ENCODE measurements at places on chromosomes 13 and 19.

GRCh38 chr13:50887151-50887550 lies 22.4 kb upstream of the RNASEH2B start:
- no peak for DNase-seq

GRCh38 chr13:23980160-23980551 lies 82.9 kb upstream of the C1QTNF9B start:
- peak; percentile 35 for DNase-seq

DNA sequence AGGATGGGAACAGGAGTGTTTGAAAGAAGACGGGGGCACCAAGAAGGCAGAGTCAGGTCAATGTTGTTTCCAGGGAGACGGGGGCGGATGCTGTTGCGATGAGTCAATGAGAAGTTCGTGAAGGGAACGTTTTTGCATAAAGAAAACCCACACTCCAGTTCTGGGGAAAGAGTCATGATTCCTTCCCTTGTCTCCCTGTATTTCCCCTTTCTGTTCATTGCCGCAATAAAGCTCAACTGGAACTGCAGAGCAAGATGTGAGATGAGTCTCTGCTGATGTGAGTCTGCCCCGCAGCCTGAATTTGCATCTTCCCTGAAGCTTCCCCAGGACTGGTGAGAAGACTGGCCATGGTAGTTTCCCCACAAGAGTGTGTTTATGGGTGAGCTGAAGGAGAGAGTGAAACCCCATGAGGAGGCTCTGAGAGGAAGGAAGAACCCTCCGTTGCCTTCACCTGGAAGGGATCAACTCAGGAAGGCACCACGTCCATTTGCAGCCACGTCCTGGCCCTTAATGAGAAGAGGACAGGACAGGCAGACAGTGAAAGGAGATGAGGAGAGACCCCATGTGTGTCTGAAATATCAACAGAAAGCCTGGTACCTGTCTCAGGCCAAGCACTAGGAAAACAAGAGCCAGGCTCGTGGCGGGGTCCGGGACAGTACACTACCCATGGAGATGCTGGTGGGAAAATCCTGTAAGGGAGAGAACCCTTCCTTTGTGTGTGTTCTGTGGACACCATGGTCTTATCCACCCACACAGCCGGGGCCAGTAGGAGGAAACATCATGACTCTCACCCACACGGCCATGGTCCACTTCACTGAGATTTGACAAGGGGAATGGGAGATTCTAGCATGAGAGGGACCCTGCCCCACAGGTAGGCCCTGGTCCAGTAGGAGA lies 13.7 kb downstream of the LILRA1 start:
- no peak for DNase-seq

DNA sequence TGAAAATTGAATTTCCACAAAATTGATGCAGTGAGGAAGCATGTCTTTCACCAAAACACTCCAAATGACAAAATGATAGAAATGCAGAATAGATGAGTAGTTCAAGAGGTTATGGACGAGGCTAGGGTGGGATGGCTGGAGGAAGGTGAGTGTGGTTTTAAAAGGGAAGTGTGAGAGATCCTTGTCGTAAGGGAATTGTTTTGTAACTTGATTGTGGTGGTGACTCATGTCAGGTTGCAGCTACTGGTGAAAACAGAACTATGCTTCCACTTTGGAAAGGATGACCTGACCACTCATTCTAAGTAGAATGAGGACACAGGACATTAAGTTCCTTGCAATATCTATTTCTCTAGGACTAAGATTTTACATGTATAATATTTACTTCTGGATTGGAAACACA lies 345.7 kb downstream of the MTUS2 start:
- DNase-seq, result no peak

DNA sequence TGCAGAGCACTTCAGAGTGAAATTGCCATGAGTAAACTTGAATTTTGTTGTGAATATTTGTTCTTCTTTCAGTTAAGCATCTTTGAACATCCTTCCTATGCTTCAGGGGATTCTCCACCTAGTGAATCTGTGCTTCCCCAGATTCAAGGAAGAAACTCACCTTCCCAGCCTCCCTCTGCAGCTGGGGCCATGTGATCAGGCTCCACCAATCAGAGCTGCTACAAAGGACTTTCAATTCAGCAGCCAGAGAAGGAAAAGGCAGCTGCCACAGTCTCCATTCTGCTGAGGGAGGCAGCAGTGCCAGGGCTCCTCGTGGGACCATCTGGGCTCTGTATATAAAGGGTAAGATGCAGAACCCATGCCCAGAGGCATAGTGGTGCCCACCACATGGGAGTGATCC lies 89.7 kb upstream of the SIAH3 start:
- peak; percentile 8 for DNase-seq

DNA sequence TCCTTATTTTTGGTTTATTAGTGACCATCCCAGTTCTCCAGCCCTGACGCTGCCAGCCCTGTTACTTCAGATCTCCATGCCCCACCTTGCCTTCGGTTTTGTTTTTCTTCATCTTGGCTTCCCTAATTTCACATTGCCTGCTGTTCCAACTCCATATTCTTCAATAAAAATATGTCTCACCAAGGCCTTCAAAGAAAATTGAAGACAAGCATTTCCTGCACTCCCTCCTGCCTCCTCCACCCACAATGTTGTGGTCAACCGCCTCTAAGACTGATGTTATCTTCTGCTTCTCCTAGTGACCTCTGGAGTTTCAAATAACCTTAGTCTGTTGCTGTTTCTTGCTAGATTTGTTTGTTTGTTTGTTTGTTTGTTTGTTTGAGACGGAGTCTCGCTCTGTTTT lies 14.6 kb downstream of the PLD3 start:
- no peak for DNase-seq

DNA sequence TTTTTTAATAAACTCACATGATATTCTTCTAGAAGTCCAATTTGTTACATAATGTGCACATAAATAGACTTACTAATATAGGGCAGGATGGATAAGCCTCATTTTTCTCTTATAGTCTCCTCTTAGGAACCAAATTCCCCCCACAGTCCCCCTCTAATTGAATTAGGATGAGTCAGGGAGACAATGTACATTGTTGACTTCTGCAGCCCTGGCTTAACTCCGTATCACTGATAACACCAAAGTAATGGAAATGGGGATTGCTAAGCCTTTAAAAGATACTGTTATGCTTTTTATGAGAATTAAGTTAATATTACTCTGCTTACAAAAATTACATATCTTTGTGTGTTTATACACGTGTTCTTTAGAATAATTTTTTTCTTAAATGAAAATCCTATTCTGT lies 5.1 kb upstream of the PCDH9 start:
- no peak for DNase-seq

DNA sequence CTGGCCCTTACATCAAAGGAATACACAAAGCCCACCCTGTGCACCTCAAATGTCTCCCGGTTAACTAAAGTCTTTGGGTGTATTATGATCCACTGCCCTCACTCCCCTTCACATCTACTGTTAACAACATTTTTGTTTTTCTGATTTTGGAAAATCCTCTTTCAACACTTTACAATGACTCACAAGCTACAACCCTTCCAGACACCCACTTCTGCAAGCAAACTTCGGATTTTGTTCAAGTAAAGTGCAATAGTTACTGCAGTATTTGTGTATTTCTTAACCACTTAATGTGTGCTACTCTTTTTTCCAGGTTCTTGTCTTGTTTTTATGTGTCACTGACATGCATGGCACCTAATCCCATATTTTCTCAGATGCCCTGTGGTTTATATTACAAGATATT lies 101.1 kb downstream of the EDNRB start:
- no peak for DNase-seq

DNA sequence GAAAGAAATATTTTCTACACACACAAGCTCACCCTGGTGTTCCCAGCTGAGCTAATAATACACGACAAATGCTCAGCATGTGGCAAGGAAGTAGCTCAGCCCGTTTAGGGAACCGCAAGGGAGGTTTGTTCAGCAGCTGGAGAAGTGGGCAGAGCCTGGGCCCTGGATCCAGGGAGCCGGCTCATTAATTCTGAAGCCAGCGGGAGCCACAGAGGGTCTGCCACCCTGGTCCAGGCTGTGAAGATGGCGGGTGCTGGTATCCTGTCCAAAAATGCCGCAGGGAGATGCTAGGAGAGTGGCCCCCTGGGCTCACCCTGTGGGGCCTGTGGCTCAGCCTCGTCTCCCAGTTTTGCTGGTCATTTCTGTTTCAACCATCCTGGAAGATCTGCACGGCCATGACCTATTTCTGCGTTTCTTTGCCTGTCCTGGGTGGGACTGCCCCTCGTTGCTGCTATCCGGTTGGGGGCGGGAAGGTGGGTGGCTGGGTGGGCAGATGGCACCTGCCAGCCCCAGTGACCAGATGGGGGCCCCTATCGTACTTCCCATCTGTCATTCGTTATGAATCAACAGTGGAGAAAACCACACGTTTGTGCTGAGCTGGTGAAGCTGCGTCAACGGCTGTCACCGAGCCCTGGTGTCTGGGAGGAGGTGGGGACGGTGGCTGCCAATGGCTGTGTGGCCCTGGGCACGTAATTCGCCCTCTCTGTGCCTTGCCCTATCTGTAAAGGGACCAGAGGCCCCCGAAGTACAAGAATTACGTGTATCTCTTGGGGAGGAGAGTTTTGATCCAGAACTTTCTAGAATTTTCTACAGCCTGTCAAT lies 2.7 kb upstream of the GNA15 start:
- no peak for DNase-seq

DNA sequence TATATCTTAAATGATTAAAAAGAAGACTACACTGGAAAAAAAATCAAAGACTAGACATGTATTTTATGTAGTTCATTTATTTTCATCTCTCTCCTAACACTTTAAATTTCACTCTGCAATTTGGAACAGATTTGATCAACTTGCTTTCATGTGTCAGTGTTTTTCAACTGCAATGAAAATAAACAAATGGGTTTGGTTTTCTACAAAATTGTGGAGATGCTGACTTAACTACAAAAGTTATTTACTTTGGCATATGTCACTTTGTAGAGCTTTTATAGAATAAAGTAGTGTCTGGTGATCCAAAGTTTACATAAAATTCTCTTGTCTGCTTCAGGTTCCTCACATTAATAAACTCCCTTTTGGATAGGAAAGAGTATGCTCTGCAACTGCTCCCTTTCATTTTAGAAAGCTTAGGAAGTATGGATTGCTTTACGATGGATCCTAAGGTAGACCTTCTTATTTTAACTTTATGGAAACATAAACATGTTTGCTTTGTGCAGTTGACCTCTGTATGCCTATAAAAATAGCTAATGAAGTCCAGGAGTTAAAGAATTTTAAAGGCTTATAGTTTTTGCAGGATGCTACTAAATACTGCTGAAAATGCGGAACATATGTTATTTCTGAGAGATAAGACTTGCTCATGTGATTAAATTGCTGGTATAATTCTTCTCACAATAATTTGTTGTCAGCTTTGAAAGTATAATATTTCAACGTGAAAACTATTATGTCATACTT lies 815.9 kb downstream of the PCDH9 start:
- no peak for DNase-seq

DNA sequence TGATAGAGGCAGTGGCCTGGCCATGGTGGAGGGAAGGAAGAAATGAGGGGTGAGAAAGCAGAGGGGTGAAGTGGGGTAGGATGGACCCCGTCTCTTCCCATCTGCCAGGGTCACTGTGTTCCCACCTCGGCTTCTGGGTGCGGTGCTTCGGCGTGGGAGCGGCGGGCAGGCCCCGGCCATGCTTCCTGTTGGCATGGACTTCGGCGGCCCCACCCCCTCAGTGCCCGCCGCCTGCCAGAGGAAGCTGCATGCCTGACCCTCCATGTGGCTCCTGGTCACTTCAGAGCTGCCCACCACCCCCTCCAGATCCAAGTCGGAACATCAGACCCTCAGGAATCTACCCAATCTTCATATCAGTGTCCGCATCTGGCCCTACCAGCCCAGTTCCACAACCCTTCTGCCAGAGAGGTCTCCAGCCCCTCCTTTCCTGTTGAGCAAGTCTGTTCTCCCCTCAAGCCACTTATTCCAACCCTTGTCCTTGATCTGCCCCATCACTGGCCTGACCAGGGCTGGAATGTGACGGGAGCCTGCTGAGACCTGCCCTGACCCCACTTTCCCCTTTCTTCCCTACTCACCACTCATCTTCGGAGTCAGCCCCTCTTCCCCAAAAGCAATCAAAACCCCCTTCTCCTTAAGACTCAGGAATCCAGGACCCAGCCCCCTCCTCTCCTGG lies 1.5 kb downstream of the KCNN4 start:
- DNase-seq, result no peak

- DNase-seq, result no peak
These were observed 30.2 kb downstream of the COL4A2 start for GRCh38 chr13:110337247-110337646.

GRCh38 chr19:37412700-37413099 lies 41.8 kb downstream of the ZNF527 start:
- no peak for DNase-seq

DNA sequence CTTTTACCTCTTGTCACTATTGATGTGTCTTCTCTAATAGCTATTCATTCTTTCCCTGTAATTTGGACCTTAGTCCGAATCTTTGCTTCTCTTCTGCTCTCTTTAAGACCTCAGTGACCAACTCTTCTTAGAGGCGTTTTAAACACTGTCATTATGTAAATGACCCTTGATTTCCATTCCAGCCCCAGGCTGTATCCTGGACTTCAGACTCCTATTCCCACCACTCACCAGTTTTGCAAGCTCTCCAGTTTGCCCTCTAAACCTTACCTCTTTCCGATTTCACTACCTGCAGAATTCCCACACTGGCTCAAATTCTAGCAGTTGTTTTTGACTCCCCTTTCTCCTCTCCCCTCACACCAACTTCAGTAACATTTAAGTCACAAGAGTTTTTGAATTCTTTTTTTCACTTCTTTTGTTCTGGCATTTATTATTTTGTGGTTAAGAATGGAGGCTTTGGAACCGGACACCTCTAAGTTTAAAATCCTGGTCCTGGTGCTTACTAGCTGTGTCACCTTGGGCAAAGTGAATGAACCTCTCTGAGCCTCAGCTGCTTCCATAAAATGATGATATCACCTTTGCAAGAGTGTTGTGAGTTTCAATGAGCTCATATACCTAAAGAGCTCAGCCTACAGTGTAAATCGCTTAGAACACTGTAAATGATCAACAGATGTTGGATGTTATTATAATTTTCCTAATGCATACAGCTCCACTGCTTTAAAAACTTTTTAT lies 13.6 kb upstream of the HMGB1 start:
- DNase-seq, result no peak

GRCh38 chr13:46195016-46195415 lies 13.0 kb upstream of the LCP1 start:
- no peak for DNase-seq

DNA sequence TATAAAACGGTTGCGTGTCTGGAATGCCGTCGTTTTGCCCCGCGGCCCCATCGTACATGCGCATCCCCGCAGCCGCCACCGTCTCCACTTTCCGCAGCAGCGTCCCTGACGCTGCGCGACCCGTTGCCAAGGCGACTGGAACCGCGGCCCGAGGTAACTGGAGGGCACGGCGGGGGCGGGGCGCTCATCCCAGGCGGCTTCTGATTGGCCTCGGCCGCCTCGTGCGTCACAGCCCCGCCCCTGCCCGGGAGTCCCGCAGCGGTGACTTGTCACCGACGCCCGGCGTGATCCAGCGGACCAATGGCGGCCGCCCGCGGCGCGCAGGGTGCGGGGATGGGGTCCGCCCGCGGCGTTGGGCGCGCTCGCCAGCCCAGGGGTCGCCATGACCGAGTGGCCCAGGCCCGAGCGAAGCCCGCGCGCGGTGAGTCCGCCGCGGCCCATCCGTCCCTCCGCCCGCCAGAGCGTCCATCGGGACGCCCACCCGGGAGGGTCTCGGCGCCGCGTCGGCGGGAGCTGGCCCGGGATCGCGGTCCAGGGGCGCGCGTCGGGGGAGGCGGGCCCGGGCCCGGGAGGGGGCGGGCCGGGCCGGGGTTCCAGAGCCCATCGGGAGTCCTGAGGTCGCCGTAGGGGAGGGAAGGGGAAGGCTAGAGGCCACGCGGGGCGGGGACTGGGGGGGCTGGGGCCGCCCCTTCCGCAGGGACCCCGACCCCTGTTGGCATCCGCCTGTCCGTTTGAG lies at the start of gene ZSCAN1:
Gene ZSCAN1, plus strand, starts transcription at position 285 of the 736 bp plus-strand sequence. CDS start 3,812 bp downstream, outside the sequence.
- no peak for DNase-seq

All from ACHN (cell line).